ENCODE measurements at places on chromosomes 6 and 20.

DNA sequence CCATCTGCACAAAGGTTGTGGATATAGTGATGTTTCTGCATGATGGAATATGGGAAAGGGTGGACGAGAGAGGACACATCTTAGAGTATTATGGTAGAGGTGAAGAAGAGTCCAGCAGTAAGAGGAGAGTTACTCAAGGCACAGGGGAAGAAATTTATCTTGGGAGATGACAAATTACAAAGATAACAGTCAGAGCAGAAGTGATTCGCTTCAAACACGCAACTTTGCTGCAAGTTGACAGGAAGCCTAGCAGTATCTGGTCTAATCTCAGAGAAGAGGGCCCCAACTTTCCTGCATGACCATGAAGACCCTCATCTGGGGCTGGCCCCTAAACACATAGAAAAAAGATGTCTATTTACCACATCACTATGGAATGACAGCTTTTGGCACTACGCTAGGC lies 1.2 kb upstream of the CALHM6 start:
- no peak for DNase-seq

DNA sequence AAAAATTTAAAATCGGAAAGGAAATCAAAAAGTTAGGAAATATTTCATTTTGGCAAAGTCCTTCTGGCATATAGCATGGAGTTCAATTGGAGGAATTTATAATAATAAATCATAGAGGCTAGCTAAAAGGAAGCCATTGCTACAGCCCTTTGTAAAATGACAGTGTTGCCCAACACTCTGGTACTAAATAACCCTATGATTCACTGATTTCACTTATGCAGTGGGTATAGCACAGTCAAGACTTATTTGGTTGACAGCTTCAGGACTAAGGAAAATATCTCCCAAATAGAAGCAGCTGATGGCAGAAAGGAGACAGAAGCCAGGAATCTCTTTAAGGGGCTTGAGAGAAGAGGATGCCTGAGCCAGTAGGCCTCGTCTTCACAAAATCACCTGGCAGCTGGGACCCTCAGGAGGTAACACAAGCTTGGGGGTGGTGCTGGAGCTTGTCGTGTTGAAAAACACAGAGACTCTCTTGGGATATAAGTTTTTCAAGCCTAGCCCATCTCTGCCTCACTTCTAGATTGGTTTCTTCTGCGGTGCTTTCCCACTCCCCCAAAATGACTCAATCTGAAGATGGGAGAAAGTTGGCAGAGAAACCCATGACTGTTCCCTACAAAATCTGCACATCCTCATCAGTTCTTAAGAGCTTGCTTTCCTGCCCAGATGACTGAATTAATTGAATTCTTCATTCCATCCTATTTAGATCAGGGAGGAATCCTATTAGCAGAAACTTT lies 38.4 kb upstream of the EYA4 start:
- no peak for DNase-seq

DNA sequence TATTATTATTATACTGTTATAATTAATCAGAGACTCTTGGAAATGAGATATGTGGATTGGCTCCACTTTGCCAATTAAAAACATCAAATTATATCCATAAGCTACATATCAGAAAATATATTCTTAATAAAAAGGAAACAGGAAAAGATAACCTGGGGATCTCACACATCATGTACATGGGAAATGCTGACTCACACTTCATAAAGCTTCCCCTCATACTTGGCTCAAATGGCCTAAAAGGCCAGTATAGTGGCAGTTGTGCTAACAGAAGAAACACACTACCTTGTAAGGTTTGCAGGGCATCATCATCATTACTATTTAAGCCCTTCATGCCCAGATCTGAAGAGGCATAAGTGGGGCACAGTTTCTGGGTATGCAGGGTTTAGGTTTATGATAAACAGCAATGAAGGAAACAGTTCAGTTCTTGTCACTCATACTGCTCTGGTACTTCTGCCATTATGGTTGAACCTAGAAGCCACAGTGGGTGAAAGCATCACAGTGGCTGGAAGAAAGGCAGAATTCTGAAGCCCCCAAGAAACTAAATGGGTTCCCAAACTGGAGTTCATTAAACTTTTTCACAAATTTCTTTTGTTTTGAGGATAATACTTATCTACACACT lies 60.6 kb downstream of the BTBD9 start:
- no peak for DNase-seq

GRCh38 chr6:125952764-125953501 lies 3.6 kb upstream of the HINT3 start:
- no peak for DNase-seq

DNA sequence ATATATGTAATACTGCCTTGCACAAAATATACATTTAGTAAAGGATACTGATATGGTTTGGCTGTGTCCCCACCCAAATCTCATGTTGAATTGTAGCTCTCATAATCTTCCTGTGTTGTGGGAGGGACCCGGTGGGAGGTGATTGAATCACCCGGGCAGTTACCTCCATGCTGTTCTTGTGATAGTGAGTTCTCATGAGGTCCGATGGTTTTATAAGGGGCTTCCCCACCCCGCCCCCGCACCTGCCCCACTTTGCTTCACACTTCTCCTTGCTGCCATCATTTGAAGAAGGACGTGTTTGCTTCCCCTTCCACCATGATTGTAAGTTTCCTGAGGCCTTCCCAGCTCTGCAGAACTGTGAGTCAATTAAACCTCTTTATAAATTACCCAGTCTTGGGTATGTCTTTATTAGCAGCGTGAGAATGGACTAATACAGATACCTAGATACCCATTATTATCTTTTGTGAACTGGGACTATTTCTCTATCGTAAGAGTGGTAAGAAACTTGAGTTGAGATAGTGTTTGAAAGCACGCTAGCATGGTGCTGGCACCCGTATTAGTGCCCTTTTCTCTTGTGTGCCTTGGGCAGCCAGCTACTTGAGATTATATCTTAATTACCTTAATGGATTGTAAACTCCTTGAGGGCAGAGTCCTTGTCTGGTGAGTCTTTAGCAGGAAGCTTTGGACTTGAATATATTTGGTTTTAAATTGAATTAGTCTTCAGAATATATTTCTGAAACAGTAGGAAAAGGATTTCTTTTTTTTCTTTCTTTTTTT lies 25.6 kb downstream of the TOP1 start:
- no peak for DNase-seq

DNA sequence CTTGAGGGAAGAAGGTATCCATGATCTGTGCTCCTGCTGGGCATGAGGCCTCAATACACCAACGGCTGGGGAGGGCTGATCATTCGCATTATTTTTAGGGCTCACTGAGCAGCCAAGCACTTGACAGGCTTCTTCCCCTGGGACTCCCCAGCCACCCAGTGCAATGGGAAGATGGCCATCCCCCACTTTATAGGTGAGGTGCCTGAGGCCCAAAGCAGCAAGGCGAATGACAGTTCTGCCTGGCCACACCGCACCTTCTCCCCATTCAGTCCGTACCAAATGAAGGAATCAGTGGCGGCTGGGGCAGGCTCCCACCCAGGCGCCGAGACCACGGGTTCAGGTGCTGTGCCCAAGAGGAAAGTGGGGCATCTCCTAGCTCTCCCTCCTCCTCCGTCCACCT lies 4.4 kb upstream of the FAM209A start:
- DNase-seq, result no peak

- DNase-seq, result no peak
Measured at GRCh38 chr6:337805-338368, 45.6 kb downstream of the DUSP22 start.

DNA sequence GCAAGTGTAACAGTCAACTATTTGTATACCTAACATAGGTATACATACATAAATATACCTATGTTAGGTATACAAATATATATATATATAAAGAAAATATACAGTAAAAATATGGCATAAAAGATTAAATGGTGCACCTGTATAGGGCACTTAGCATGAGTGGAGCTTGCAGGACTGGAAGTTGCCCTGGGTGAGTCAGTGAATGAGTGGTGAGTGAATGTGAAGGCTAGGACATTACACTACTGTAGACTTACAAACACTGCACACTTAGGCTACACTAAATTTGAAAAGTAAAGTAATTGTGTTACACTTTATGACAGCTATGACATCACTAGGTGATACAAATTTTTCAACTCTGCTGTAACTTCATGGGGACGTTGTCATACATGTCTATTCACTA lies 65.6 kb downstream of the CDC5L start:
- DNase-seq, result no peak

- no peak for DNase-seq
Measured at GRCh38 chr6:73690056-73690455, 5.9 kb upstream of the CD109 start.

All from GM04503 (cell line).